ENCODE measurements at places on chromosomes 1 and 21. TPM values are rescaled to one million over a fixed set of nuclear protein-coding genes. Genes with fewer than 3 reads are reported as not detected.

C1orf87 gene
- not detected for total RNA-seq

NAXE gene
- total RNA-seq: 39.1 TPM

RIMS3 gene
- 0.43 TPM for total RNA-seq

CYP4X1 gene
- 0.87 TPM for total RNA-seq

GABRD gene
- total RNA-seq: 0.86 TPM

GPR153 gene
- 2.4 TPM for total RNA-seq

CD1B gene
- not detected for total RNA-seq

DSCAM gene
- total RNA-seq: under 0.01 TPM

HES2 gene
- 5.9 TPM for total RNA-seq

ARHGAP30 gene
- not detected for total RNA-seq

IER5 gene
- 19.8 TPM for total RNA-seq

PLA2G2C gene
- total RNA-seq: not detected

SIPA1L2 gene
- total RNA-seq: 24.1 TPM

DTL gene
- 9.8 TPM for total RNA-seq

RNU1-4 gene
- under 0.01 TPM for total RNA-seq

MATN1 gene
- total RNA-seq: not detected

RAVER2 gene
- total RNA-seq: 7.4 TPM

SH3BGR gene
- 1.0 TPM for total RNA-seq

CELA3A gene
- total RNA-seq: not detected

S100A5 gene
- not detected for total RNA-seq

CCDC17 gene
- 0.87 TPM for total RNA-seq

CFHR5 gene
- total RNA-seq: not detected

UAP1 gene
- total RNA-seq: 38.0 TPM

PTPRU gene
- 2.5 TPM for total RNA-seq

USP16 gene
- 29.7 TPM for total RNA-seq

PCP4L1 gene
- total RNA-seq: not detected

ACTL8 gene
- not detected for total RNA-seq

RPE65 gene
- total RNA-seq: not detected

ADAMTS1 gene
- 4.6 TPM for total RNA-seq

Measured in dermis lymphatic vessel endothelial cell (primary cell).